Right ventricle myocardium superior (tissue), 1 donor: ENCODE measurements at places on chromosomes 16 and 17. TPM values are rescaled to one million over a fixed set of nuclear protein-coding genes. Genes with fewer than 3 reads are reported as not detected.

The KRT33A gene
- total RNA-seq = not detected

The JPH3 gene
- 0.08 TPM for total RNA-seq

GRCh38 chr16:58753711-58754134 lies 19.6 kb upstream of the GOT2 start:
- no peak for DNase-seq

GRCh38 chr17:32569171-32570080 lies 82.6 kb downstream of the CDK5R1 start:
- no peak for DNase-seq

GRCh38 chr16:56005958-56006357 lies 130.8 kb upstream of the CES5A start:
- no peak for DNase-seq
